Urinary bladder (tissue), 4 donors: ENCODE measurements at places on chromosomes 11 and 22. TPM values are rescaled to one million over a fixed set of nuclear protein-coding genes. Genes with fewer than 3 reads are reported as not detected.

The SOX6 gene
- 12.8 TPM for total RNA-seq

The PDE2A gene
- total RNA-seq: 18.6 TPM

The KRTAP5-2 gene
- total RNA-seq: not detected

The PGA5 gene
- 0.69 TPM for total RNA-seq
